ENCODE measurements at places on chromosomes 1 and 21. TPM values are rescaled to one million over a fixed set of nuclear protein-coding genes. Genes with fewer than 3 reads are reported as not detected.
A peak's percentile ranks its signal among the peaks of the same experiment; 100 is the strongest.

The B3GALT5 gene
- not detected for total RNA-seq

DNA sequence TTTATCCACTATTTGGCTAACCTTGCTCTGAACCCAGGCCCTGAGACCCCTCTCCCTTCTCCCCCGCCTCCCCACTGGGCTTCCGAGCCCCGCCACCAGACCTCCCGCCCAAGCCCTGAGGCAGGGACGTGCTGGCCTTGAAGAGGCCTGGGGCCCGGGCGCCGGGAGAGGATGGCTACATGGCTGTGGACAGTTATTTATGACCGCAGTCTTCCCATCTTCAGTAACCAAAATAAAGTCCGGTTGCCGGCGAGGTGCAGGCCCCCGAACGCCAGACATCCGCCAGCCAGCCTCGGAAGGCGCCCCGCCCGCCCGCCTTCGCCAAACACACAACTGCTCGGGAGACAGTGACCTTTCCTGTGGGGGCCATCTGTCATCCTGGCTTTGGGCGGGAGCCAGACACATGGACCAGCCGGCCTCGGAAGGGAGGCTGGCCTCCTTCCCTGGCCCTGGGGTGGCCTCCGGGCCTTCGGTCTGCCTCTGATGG is 69.0 kb downstream of the DHRS3 start:
- no peaks in the 10 kb centered on the region for H3K27me3 ChIP-seq
- no peak overlapping the region for H3K4me3 ChIP-seq
- peak; percentile 84 for DNase-seq

The RBM11 gene
- 0.22 TPM for total RNA-seq

DNA sequence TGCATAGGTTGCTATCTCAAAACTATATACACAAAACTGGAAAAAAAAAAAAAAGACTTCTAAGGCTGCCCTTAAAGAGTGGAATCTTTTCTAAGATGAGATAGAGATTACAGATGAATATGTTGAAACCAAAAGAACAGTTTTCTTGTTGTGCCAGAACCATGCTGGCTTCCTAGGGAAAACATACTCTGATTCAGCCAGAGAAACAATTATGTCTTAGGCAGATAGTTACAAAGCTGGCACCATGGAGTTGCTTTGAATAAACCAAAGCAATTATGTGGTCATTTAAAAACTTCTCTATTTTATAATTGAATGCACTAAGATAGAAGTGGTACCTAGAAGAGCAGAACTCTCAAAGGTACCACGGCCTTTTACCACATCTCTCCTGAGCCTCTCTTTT is 341.3 kb downstream of the PDE4B start:
- no peaks in the 10 kb centered on the region for H3K4me1 ChIP-seq
- H3K36me3 ChIP-seq: no peaks in the 10 kb centered on the region
- no peak overlapping the region for H3K27ac ChIP-seq
- H3K27me3 ChIP-seq: no peaks in the 10 kb centered on the region
- H3K4me3 ChIP-seq: no peak overlapping the region
- no peak for DNase-seq

- H3K4me3 ChIP-seq: no peak overlapping the region
- no peak for DNase-seq
- H3K4me1 ChIP-seq: no peaks in the 10 kb centered on the region
- H3K36me3 ChIP-seq: no peaks in the 10 kb centered on the region
- no peaks in the 10 kb centered on the region for H3K27me3 ChIP-seq
Observed at GRCh38 chr1:116243333-116244054, 129.6 kb upstream of the ATP1A1 start.

The PADI2 gene
- total RNA-seq: 0.52 TPM

- H3K27me3 ChIP-seq: no peaks in the 10 kb centered on the region
- no peak overlapping the region for H3K27ac ChIP-seq
Observed at GRCh38 chr1:8091691-8092090, 65.6 kb upstream of the ERRFI1 start.

- no peak for DNase-seq
- no peak overlapping the region for H3K4me3 ChIP-seq
- no peaks in the 10 kb centered on the region for H3K36me3 ChIP-seq
- H3K4me1 ChIP-seq: no peaks in the 10 kb centered on the region
- no peak overlapping the region for H3K27ac ChIP-seq
Observed at GRCh38 chr1:153306303-153307220, 6.2 kb downstream of the PGLYRP3 start.

- no peaks in the 10 kb centered on the region for H3K27me3 ChIP-seq
- H3K36me3 ChIP-seq: no peaks in the 10 kb centered on the region
- no peak for DNase-seq
- H3K4me1 ChIP-seq: no peaks in the 10 kb centered on the region
- peak overlapping the region; percentile 44 for H3K4me3 ChIP-seq
Observed at GRCh38 chr1:119327450-119328155, 41.0 kb upstream of the HAO2 start.

GRCh38 chr1:218521414-218522169 is 176.5 kb downstream of the TGFB2 start:
- no peak overlapping the region for H3K27ac ChIP-seq
- H3K4me3 ChIP-seq: no peak overlapping the region
- no peaks in the 10 kb centered on the region for H3K27me3 ChIP-seq
- no peak for DNase-seq
- no peaks in the 10 kb centered on the region for H3K4me1 ChIP-seq

Measured in right atrium auricular region (tissue), 2 donors.